Stimulated activated CD8-positive, alpha-beta memory T cell treated with anti-CD3 and anti-CD28 coated beads, Interleukin-4, amount 100 ng/mL, for 1 hour (primary cell): ENCODE measurements at places on chromosomes 11 and 22.
A peak's percentile ranks its signal among the peaks of the same experiment; 100 is the strongest.

DNA sequence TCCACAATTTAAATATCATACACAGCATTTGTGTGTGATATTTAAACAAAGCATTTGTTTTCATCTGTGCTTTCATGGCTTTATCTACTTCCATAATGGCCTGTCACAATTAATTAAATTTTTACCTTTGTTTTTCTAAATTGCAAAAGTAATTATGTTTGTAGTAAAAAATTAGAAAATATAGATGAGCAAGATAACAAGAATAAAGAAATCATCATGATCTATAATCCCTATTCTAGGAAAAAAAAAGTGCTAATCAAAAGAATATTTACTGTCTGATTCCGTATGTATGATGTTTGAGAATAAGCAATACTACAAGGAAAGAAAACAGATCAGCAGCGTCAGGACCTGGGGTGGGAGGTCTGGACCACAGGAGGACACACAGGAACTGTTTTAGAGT lies 149.9 kb downstream of the NCAM1 start:
- DNase-seq, result no peak

DNA sequence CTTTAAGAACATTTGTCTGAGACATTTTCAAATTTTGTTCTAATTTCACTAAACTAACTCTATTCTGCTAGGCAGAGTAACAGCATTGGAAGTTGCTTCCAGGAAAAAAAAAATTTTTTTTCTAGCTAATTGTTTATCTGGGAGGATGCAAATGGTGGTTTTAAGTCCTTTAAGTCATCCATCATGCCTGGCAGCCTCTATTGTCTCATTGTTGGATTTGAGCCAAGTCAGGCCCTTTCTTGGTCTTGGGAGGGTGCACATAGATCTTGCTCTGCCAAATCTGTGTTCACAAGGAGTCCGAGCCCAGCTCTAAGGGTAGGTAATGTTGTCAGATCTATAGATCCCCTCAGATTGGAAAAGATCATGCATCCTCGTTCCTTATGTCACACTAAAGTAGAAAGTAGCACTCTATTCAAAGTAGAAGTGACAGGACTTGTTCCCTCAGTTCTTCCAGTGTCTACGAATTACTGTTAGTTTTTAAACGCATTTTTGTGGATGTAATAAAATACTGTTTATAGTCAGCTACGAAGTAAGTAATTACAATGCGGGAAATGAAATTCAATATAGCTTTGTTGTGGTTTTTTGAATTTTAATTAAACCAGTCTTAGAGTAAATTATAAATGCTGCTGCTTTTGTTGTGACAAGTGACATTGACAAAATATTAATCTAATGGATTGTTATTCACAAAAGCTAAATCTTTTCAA lies 166.0 kb upstream of the RASSF10 start:
- DNase-seq, result no peak

DNA sequence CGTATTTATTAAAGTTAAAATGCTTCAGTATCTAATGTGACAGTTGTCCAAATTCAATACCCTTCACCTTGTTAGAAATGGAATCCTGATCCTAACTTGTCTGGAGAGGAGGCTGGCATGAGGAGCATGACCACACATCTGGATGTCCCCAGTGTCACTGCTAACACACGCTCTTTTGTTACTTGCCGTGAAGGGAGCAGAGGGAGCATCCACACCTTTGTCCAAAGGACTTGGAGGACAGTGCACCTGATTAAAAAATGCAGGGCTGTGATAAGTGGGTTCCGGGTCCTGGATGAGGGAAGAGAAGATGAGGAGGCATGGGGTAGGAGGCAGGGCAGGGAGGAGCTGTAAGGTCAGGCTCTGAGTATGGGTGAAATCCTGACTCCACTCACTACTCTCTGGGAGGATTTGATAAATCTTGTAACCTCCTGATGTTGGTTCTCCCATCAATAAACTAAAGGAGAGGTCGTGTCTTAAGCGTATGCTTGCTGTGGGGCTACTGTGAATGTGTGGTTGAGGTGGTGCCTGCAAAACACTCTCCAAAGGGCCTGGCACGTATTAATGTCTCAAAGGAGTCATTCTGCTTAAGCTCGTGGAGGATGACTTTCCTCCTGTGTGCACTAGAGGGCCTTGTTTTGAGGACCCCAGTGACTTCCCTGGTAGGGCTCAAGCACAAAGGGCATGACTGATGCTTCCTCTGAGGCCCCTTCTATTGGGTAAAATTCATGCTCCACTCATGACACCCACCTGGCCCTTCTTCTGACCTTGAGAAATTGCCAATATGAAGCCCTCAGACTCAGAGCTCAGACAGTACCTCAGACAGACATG lies 16.8 kb upstream of the IGLL5 start:
- DNase-seq, result no peak

DNA sequence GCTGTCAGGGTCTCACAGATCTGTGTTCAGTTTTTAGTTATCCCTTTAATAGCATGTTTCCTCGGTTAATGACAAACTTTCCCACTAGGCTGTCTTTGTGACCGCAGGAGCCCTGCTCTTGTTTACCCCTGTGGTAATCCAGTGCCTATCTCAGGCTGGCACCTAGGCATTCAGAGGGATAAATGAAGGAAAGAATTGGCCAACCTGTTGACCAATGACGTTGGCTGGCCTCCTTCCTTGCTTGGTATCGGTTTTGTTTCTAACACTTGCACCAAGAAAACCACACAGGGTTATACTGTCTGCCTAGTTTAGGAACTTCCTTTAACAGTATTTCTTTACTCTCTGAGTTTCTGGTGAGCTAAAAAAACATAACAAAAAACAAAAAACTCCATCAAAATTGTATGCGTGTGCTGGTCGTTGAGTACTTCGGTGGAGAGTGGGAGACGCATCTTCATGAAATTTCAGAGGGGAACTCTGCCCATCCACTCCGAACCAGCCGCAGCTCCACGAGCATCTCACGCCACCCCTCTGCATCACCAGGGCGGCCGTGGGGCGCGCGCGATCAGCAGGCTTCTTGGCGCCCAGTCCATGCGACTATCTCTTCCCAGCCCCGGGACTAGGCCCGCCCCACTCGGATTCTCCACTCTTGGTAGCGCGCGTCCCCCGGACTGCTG lies 563 bp upstream of the ENDOD1 start:
- peak; percentile 33 for DNase-seq

DNA sequence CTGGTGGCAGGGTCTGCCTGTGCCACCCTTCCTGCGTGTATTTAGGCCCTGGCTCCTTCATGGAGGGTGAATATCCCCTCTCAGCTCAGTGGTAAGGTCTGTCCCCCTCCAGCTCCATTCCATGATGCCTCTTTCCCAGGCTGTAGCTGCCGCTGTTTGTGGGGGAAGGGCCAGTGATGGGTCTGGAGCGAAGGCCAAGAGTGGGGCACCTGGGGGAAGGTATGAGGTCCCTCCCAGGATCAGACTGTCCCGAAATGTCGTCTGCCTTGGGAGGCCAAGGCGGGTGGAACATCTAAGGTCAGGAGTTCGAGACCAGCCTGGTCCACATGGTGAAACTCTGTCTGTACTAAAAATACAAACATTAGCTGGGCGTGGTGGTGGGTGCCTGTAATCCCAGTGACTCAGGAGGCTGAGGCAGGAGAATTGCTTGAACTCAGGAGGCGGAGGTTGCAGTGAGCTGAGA lies 1.1 kb downstream of the CD151 start:
- no peak for DNase-seq

GRCh38 chr11:1499261-1499890 lies 12.8 kb upstream of the MOB2 start:
- no peak for DNase-seq

DNA sequence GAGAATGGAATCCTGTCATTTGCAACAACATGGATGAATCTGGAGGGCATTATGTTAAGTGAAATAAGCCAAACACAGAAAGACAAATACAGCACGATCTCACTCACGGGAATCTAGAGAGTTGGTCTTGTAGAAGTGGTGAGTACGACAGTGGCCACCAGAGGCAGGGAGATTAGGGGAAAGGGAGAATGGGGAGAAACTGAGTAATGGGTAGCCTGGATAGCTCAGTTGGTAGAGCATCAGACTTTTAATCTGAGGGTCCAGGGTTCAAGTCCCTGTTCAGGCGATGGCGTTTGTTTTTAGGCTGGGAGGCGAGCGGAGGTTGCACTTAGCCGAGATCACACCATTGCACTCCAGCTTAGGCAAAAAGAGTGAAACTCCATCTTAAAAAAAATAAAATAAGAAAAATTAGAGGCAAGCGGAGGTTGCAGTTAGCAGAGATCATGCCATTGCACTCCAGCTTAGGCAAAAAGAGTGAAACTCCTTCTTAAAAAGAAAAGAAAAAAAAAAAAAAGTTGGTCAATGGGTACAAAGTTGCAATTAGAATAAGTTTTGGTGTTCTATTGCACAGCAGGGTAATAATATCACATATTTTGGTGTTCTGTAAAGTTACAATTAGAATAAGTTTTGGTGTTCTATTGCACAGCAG lies 95.7 kb upstream of the UBASH3B start:
- DNase-seq, result no peak

- DNase-seq, result no peak
Measured at GRCh38 chr22:28129319-28129962, 210.4 kb upstream of the PITPNB start.

GRCh38 chr11:111406091-111406490 lies 27.0 kb upstream of the POU2AF1 start:
- DNase-seq, result no peak

DNA sequence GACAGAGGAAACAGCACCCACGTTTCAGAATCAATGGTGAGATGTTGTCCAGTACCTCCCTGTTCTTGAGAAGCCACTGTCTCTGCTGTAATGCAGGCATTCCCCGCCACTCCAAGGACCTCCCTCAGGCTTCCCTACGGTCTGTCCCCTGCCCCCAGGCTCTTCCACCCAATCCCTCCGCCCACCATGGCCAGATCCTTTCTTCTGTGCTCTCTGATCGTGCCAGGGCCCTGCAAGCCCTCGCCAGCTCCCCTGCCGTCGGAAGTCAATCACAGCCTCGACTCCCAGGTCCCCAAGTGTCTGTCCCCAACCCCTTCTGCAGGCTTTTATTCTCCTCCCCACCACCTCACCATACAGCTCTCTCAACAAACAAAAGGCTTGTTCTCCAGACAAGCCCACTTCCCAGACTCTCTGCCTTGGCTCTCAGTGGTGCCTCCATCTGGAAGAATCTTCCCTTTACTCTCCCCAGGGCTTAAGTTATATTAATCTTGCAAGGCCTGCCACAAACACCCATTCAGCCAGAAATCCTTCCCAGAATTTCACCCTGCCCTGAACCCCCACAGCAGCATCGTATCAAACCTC lies 13.7 kb downstream of the SCN4B start:
- DNase-seq, result no peak

- DNase-seq, result no peak
Measured at GRCh38 chr11:134062265-134063123, 6.4 kb upstream of the JAM3 start.

GRCh38 chr11:72305891-72306585 lies 62.1 kb upstream of the PHOX2A start:
- DNase-seq, result no peak

DNA sequence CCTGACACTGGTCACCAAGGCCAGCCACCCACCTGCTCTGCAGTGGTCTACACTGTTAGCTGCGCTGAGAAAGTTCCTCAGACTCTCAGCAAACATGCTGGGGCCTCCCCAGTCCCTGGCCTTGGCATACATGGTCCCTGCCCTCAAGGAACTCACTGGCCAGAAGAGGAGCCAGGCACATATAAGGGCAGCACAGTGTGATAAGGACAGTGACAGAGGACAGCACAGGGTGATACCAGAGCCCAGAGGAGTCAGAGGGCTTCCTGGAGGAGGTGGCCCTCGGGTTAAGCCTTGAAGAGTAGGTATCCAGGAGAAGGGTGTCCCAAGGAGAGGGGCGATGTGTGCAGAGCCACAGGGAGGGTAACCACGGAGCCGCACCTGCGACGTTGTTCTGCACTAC lies 624 bp downstream of the ART1 start:
- DNase-seq, result no peak

- DNase-seq, result no peak
Measured at GRCh38 chr11:9672288-9672916, 8.5 kb downstream of the SWAP70 start.

GRCh38 chr11:73982595-73982989 lies at the start of gene UCP2:
UCP2 (minus strand) TSS chr11:73982843; CDS start chr11:73978378, 4,465 bp downstream.
- DNase-seq, result peak; percentile 79

DNA sequence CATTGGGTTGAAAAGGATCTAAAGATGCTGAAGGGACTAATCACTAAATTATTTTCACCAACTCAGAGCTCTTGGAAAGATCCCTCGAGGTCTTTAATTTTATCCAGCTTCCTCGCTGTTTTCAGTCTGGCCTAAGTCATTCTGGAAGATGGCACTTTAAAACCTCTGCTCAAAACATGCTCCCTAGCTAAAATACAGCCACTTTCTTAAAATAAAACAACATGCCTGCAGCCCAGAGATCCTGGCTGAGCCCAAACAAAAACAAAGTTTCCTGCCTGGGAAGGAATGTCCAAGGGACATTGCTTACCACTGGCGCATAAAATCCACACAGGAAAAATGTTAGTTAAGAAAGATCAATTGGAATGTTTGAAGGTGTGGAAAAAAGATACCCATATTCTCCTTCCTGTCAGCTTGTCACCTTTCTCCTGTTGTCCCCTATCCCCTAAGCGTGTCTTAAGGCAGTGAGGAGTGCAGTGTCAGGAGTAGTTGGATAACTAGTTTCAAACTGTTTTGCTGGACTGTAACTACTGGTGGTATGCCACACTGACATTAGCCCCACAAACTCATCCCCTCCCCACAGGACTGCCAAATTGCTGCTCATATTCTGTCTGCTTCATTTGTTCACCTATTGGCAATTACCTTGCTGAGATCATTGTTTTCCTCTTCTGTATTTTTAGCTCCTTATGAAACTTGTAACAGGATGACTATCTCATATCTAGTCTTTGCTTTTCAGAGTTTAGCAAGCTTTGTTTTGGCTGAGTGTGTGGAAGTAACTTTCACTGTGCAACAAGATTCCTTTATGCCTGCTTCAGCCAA lies 108.3 kb upstream of the SESN3 start:
- DNase-seq, result no peak

GRCh38 chr11:102538932-102539331 lies 8.4 kb upstream of the MMP7 start:
- DNase-seq, result no peak

GRCh38 chr11:45934580-45935318 lies 12.3 kb downstream of the LARGE2 start:
- no peak for DNase-seq
